Fibroblast of mammary gland (primary cell): ENCODE measurements at places on chromosomes 7 and 10.
A peak's percentile ranks its signal among the peaks of the same experiment; 100 is the strongest.

DNA sequence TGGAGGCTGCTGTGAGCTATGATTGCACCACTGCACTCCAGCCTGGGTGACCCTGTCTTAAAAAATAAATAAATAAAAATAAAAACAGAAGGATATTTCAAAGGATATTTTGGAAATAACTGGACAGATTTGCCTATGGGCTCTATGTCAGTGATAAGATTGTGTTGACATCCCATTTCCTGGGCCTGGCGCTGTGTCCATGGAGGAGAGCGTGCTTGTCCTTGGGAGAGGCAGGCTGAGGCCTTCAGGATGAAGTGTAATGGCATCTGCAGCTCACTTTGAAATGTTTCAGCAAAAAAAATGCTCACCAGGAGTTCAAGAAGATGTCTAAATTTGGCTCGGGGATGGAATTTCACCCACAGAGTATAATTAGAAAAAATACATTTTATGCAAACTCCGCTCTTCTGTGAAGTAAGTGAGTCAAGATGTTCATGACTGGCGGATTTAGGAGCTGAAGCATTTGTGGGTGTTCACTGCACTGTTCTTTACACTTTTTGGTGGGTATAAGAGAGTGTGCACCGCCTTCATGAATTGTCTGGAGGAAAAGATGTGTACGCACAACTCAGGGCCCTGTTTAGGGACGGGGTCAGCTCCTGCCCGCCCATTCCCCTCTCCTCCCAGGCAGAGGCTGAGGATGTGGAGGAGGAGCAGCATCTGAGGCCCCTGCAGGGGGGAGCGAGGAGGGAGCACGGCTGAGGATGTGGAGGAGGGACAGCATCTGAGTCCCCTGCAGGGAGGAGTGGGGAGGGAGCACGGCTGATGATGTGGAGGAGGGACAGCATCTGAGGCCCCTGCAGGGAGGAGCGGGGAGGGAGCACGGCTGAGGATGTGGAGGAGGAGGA, 18.5 kb upstream of the FOXL3 start:
- DNase-seq: no peak

GRCh38 chr10:50625649-50626132, 1.9 kb upstream of the SGMS1 start:
- DNase-seq: peak; percentile 12

DNA sequence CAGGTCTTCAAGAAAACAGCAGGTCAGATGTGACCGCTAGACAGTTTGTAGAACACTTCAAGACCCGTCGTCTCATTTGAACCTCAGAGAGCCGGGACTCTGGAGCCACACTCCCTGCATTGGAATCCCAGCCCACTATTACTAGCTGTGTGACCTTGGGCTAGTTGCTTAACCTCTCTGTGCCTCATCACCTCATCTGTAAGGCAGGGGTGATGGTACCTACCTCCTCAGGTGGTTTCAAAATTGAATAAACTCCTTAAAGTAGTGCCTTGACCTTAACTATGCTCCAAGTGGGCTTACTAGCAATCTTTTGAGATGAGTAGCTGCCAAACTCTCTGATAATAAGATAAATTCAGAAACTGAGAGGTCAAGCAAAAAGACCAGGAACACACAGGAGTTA, 43.8 kb downstream of the OGDH start:
- no peak for DNase-seq

- no peak for DNase-seq
Observed at GRCh38 chr10:124026589-124026939, 66.8 kb downstream of the CHST15 start.

- DNase-seq: peak; percentile 41
Observed at GRCh38 chr7:97024209-97025129, at the start of gene DLX5. DLX5 (minus strand) TSS chr7:97024831; CDS start chr7:97024623, 208 bp downstream.

DNA sequence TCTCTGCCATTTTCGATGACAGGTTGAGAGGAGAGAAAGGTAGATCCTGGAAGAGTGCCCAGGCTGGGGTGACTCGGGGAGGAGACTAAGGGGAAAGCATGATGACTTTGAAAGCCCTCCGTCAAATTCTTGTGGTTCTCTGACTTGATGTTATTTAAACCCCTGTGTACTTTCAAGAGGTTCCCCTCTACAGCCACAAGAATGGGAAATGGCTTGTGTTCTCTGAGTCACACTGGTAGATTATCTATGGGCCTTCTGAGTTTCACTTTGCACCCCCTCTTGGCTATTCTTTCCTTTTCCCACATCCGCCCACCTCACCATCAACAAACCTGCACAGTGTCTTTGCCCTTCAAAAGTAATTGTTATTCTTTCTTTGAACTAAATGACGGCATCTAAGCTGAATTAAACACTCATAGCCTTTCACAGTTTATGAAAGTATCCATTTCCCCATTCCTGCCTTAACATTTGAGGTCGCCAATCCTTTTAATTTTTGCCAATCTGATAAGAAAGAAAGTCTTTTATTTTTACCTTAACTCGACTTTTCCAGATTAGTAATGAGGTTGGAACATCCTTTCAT, 24.1 kb downstream of the PRF1 start:
- DNase-seq: peak; percentile 45

DNA sequence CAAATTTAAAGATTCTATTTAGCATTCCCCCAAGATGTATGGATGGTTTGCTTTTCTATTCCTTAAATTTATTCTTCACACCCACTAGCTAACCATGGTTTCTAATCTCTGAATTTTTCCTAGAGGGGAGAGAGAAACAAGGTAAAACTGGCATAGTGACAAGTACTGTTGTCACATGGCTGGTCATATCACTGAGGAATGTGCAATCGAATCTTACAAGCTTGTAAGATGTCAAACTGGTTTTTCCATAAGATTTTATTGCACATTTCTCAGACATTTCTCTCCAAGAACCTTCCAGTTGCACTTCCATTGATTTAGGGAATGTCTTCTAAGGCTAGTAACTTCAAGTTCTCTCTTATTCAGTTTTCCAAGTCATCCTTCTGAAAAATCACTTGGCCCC, 89.8 kb downstream of the MBL2 start:
- no peak for DNase-seq

DNA sequence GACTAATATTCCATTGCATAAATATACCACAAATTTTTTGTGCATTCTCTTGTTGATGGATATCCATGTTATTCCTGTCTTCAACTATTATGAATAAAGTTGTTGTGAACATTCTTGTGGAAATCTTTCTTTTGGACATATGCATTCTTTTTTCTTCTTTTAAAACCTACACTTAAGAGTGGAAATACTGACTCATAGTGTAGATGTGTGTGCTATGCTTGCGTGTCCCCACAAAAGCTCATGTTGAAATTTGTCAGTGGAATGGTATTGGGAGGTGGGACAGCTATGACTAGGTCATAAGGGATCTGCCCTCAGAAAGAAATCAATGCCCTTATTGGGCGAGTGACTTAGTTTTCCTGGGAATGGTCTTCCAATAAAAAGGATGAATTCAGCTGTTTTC, 203.6 kb upstream of the PRSS58 start:
- DNase-seq: peak; percentile 92

DNA sequence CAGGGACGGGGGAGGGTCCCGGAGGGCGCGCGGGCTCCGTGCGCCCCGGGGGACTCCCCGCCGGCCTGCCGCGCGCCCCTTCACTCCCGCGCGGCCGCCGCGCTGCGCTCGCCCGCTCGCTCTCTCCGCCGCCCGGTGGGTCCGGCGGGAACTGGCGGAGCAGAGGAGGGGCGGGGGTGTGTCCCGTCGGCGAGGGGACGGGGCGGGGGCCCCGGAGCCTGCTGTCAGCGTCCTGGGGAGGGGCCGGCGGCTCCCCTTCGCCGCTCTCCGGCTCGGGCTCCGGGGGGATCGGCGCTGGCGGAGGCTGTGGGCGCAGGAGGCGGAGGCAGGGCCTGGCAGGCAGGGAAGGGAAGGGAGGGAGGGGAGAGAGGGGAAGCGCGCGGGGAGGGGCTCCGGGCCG, at the start of gene SH3PXD2A:
TSS of gene SH3PXD2A (minus strand) at position 153 of the 400 bp plus-strand sequence. CDS start 310 bp downstream, outside the sequence.
- DNase-seq: no peak

DNA sequence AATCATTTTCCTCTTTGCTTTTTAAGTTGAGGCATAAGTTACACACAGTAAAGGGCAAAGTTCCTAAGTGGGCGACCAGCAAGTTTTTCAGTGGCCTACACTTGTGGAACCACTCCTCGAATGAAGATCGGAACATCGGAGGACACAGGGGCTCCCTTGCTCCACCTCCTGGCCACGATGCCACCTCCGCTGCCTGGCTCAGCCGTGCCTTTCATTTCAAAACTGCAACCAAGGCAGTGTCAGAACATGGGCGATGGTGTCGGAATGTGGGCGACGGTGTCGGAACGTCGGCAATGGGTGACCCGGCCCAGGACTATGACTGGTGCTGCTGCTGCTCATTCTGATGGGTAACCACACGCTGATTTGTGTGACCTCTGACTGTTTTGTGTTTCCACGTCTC, 9.6 kb upstream of the VIPR2 start:
- no peak for DNase-seq

- peak; percentile 26 for DNase-seq
Observed at GRCh38 chr10:970311-971149, 17.7 kb upstream of the GTPBP4 start.

DNA sequence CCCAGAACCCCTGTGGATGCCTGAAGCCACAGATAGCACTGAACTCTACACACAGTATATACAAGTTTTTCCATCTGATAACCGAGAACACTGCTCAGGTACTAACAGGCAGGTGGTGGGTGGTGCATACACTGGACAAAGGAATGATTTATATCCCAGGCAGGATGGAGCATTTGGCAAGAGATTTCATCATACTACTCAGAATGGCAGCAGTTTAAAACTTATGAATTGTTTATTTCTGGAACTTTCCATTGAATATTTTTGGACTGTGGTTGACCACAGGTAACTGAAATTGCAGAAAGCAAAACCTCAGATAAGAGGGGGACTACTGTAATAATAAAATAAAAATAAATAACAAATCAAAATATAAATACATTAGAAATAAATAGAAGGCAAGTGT, 10.9 kb upstream of the KCNMA1 start:
- DNase-seq: no peak

- no peak for DNase-seq
Observed at GRCh38 chr10:74419491-74419951, 268.5 kb downstream of the ADK start.

- DNase-seq: no peak
Observed at GRCh38 chr7:119439192-119439591, 833.8 kb upstream of the KCND2 start.

DNA sequence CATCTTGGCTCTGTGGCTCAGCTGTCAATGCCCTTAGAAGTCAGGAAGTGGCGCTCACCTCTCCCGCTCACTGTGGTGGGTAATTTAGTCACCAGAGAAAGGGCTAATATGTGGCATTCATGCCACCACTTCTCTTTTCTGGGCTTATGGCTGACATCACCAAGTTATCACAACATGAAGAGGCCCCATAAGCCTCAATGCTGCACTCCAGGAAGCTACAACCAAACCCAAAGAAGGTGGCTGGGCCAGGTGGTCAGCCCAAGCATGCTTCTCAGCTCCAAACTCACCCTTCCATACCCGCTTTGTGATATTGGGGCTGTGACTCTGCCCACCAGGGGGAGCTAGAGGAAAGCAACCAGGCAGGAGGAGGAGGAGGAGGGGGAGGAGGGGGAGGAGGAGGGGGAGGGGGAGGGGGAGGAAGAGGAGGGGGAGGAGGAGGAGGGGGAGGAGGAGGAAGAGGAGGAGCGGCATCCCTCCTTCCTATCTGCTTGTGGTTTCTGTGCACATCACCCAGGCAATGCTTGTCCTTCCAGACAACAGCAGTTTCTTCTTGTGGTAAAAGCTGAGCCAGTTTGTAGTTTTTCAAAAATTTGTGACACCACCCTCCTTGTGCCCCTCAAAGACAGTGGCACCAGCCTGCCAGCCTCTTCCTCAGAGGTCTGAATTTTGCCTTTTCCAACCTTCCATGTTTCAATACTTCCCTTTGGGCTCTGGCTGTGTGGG, 42.1 kb downstream of the CYP26A1 start:
- peak; percentile 60 for DNase-seq

GRCh38 chr10:129467359-129468064, 471 bp downstream of the MGMT start:
- peak; percentile 11 for DNase-seq

GRCh38 chr7:116284390-116284789, 74.1 kb downstream of the TES start:
- no peak for DNase-seq

DNA sequence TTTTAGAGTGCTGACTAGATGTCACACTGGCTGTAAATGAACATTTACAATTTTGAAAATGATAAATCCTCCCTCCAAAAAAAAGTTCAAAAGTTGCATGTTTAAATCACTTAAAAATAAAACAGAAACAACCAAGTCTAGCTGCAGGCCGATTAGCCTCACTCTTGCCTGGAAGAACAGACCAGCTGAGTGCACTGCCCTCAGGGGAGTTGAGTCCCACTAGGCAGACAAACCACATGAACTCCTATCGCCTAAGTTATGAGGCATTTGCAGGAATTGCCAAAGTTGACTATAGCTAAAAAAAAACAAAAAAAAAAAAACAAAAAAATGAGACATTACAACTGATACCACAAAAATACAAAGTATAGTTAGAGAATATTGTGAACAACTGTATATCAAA, 510.0 kb downstream of the ANKRD7 start:
- no peak for DNase-seq

DNA sequence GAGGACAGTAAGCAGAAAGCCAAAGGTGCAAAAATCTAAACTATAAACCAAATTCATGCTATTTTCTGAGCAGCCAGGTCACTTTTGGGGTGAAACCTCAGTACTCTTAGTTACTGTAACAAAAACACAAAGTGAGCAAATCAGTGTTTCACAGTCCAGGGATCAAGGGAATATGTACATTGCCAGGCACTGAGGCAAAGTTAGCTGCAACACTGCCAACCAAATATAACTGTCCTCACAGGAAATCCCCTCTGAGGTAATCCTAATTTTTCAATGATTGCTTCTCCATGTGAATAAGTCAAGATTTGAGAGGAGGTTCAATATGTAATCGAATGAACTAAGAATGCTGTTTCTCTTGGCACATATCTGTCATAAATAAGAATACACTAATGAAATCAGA, 229.7 kb downstream of the TSPAN12 start:
- DNase-seq: peak; percentile 25

- DNase-seq: no peak
Observed at GRCh38 chr7:15686957-15687545, 568 bp upstream of the MEOX2 start.
